ENCODE measurements at places on chromosomes 3 and 15.

- DNase-seq: no peak
Measured at GRCh38 chr15:70852501-70853317, 1.2 kb downstream of the LARP6 start.

DNA sequence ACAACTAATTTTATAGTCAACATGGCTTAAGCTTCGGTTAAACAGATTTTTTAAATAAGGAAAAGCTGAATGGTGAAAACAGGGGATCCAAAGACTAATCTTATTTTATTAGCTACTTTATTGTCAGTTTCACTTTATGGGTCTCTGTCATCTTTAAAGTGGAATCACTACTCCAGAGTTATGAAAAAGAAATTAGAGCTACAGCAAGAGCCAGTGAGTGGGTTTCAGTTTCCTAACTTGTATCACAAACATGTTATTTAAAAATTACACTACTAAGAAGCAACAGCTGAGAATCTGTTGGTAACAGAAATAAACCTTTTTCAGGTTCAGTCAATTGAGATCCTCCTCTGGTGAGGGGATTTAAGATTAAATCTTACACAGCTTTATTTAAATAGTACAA, 10.0 kb downstream of the PHC3 start:
- DNase-seq: no peak

GRCh38 chr3:64539451-64540196, 148.2 kb downstream of the ADAMTS9 start:
- no peak for DNase-seq

DNA sequence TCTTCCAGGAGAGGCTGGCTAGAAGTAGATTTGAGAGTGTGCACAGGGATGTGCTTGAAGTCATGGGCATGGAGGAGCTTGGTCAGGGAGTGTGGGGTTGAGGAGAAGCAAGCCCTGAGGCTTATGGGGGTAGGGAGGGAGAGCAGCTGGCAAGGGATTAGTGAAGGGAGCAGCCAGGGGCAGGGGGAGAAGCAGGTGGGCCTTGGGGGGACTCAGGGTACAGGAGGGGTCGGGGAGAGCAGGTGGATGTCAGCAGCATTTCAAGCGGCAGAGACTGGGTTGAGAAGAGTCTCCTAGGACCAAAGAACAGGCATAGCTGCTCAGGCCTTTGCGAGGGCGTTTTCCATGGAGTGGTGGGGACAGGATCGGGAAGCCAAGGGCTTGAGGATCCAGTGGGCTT, 3.4 kb upstream of the LMAN1L start:
- DNase-seq: no peak

- DNase-seq: peak; percentile 67
Measured at GRCh38 chr15:67150023-67150860, 84.8 kb downstream of the SMAD3 start.

DNA sequence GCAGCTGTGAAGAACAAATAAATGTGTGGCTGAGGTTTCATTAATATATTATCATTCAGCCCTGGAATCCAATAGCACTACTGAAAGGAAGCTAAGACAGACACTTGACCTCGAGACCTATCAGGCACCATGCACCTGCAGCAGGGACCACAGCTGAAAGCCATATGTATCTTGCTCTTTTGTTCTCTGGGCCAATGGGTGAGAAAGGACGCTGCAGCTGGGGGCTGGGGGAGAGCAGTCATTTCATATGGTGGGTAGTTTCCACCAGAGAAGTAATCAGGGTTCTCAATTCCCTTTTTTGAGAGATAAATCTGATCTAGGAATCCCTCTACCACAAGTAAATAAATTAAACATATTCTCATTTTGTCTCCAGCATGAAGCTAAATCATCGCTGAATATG, 225.6 kb upstream of the STRIT1 start:
- no peak for DNase-seq

- no peak for DNase-seq
Measured at GRCh38 chr3:167892205-167892604, 156.7 kb downstream of the SERPINI1 start.

- DNase-seq: no peak
Measured at GRCh38 chr3:141370065-141370533, 1.8 kb downstream of the ZBTB38 start.

DNA sequence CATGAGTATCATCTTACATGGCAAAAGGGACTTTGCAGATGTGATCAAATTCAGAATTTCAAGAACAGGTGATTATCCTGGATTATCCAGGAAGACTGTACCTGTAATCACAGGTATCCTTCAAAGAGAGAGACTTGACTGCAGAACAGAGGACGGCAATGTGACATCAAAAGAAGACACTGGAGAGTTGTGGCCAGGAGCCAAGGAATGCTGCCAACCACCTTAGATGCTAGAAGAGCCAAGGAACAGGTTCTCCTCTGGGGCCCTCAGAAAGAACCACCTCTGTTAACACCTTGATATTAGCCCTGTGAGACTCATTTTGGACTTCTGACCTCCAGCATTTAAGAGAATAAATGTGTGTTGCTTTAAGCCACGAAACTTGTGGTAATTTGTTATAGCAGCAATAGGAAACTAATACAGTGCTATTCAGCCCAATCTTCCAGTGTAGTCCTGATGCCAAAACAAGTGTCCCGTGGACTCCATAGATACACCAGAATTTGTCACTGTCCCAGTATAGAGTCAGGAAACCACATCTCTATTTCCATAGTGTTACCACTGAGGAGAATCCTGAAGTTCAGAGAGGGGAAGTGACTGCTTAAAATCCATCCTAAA, 330.6 kb upstream of the TLE3 start:
- DNase-seq: no peak

DNA sequence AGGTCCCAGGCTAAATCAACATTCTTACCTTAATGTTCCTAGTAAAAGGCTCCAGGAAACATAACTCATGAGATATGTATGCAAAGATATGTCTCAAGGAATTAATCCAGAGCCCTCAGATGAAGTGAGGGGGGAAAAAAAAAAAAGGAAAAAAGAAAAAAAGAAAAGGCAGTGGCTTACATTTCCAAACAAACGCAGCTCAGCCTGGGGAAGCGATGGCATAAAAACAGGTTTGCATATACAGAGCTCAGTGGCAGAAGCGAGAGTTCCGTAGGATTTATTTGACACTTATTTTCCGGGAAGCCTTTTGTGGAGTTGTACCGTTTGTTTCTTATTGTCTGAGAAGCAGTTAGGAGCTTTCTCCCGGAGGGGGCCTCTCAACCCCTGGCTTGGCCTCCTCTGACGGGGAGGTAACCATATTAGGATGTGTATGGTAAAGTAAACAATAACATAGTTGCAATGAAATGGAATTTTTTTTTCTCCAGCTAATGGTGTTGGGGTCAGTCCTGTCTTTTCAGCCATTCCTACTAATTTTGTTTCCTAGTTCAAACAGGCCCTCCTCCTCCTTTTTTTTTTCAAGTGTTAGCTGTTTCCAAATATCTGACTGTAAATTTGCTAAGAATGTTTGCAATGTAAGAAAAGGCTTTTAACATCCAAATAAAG, 338.6 kb downstream of the FOXP1 start:
- no peak for DNase-seq

GRCh38 chr3:136708333-136708985, 43.7 kb downstream of the STAG1 start:
- no peak for DNase-seq

DNA sequence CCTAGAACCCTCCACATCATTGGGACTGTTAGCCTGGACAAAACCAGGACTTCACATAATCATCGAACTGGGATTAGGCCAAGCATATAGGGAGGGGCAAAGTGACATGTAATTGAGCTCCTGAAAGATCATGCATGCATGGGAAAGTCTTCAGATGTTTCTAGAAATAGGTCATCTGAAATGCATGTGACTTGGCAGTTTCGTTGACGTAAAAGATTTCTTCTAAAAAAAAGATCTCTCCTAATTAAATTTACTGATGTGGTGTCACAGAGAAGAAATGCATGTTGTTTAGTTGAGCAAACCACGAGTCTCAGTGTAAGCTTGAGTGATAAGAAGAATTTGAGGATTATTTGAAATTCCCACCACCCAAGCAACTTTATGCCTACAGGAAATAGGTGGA, 70.0 kb upstream of the LIMD1 start:
- DNase-seq: no peak

DNA sequence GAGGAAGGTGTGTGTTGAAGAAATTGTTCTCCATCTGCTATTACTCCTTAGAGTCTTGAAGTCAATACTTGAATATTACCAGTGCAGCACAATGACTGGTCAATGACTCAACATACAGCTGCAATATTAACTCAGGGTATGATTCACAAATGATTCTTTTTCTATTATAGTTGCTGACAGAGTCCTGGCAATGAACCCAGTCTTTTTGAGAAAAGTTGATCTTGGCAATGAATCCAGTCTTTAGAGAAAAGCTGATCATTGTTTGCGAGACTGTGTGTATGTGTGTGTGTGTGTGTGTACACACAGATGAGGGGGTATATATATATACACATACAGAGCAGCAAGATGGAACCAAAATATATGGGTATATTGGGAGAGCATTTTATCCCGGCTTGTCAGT, 315.1 kb downstream of the ZNF385D start:
- no peak for DNase-seq

DNA sequence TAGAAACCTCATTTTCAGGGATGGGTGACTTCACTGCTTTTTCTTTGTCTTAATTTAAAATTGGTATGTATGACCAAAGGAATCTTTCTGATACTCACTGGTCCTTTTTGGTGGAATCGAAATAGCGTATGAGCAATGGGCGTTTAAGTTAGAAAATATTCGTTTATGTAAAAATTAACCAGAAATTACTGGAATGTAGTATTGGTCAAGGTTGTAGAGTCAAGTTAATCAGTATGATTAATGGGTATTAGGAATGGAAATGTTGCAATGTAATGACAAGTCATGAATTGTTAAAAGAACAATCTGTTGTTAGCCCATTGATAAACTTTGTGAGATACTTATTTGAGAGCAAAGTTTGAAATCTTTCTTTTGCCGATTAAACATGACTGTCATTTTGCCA, 36.9 kb downstream of the AKAP13 start:
- DNase-seq: no peak

DNA sequence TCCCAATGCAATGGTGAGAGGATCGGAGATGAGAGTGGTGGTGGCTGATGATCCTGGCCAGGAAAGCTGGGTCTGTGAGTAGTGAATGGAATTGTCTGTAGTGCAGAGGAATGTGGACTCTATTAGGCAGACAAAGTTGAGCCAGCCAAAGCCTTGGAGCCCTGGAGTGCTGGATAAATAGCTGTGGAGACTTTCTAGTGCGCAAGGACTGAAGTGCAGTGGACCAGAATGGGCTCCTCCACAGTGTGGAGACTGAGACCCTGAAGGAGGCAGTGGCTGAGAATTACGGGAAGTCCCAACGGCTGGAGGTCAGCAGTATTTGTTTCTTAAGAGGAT, 874 bp downstream of the ZNF662 start:
- DNase-seq: no peak

GRCh38 chr3:104582092-104582491, 784.6 kb upstream of the ALCAM start:
- no peak for DNase-seq

DNA sequence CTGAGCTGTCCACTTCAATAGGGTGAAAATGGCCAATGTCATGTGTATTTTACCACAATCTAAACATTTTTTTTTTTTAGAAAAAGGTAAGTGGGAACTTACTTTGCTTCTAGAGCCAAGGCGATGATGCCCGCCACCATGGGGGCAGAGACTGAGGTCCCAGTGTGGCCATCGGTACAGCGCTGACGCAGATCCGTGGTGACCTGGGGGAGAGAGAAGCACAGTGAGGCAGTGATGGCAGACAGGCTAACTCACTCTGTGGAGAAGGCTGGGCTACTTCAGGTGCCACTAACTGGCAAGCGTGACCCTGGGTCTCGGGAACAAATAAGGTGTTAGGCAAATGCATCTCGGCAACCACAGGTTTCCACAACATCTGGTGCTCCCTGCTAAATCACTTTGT, 94.3 kb upstream of the SNRPA1 start:
- no peak for DNase-seq

GRCh38 chr3:161028555-161029153, 76.5 kb downstream of the B3GALNT1 start:
- DNase-seq: no peak

- DNase-seq: no peak
Measured at GRCh38 chr3:180961087-180961486, 28.4 kb downstream of the DNAJC19 start.

DNA sequence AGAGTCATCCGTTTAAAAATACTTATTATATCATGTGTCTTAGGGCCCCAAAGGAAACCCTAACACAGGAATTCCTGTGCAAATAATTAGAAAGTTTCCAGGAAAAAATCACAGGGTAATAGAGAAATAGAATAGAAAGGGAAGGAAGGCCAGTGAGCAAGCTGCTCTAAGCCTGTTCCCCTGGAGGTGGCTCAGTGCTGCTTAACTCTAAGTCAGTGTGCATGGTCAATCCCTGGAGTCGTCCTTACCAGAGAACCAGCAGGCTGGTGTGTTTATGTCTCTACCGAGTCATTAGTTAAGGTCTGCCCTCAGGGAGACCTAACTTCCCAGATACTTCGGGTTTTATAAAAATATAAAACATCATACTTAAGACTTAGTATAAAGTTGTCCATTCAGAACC, 21.0 kb upstream of the MCF2L2 start:
- DNase-seq: no peak

DNA sequence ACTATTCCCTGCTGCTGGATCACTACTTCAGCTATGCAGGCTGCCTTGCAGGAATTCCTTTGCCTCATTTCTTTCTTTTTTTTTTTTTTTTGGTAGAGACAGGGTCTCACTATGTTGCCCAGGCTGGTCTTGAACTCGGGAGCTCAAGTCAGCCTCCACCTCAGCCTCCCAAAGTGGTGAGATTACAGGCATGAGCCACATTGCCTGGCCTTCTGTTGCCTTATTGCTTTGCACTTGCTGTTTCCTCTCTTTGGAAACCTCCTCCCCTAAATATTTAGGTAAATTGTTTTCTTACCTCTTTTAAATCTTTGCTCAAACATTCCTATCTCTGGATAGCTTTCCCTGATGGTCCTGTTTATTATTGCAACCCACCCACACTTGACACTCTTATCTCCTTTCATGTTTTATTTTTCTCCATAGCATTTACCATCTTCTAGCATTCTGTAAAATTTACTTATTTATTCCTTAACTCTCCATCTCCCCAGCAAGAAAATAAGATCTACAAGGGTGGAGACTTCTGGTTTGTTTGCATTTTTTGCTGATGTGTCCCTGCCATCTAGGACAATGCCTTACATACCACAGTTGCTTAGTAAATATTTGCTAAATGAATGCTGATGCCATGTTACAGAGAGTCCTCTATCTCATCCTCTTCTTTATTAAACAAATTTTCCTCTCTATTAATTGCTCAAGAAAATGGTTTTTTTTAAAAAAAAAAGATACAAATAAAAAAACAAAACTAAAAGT, 134.8 kb downstream of the P2RY1 start:
- DNase-seq: no peak

Data from left ventricle myocardium inferior (tissue), 1 donor.